ENCODE measurements at places on chromosomes 1 and 21.

DNA sequence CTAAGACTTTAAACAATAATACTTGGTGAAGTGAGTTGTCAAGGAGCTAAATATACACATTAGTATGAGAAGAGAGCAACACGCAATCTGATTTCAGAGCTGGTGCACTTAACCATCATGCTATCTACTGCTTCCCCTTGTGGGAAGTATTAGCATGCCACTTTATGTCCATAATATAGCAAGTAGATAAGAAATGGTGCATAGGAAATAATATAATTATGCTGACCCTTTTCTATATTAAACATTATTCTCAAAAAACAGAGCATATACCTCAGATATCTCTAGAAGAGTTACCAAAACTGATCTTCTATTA, 63.4 kb downstream of the MAGI3 start:
- H3K27ac ChIP-seq: no peak overlapping the region
- DNase-seq: no peak
- no peak overlapping the region for H3K4me3 ChIP-seq
- H3K36me3 ChIP-seq: peaks cover 23% of the 10 kb centered on the region

DNA sequence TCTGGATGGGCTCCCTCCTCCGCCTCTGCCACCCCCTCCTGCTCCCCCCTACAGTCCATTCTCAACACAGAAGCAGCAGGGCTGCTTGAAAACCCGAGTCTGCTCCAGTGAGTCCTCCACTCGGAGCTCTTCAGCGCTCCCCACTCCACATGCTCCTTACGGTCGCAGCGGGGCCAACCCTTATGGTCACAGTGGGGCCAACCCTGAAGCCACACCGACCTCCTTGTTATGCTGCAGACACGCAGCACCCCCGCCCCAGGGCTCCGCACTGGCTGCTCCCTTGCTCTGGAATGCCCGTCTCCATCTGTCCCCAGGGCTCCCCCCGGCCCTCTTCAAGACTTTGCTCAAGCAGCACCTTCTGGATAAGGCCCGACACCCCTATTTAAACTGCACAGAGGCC, 22.6 kb downstream of the GPR157 start:
- DNase-seq: no peak
- H3K4me1 ChIP-seq: 0 out of 2 replicates have a peak, but pooled peaks cover 5% of the 10 kb centered on the region
- H3K36me3 ChIP-seq: no peaks in the 10 kb centered on the region
- H3K27ac ChIP-seq: no peak overlapping the region
- peaks cover 3% of the 10 kb centered on the region for H3K27me3 ChIP-seq

GRCh38 chr21:28587748-28588147, 404.9 kb downstream of the LTN1 start:
- H3K4me3 ChIP-seq: no peak overlapping the region
- peaks cover 25% of the 10 kb centered on the region for H3K36me3 ChIP-seq
- DNase-seq: peak; percentile 27
- no peak overlapping the region for H3K27ac ChIP-seq

- H3K4me1 ChIP-seq: peaks cover 10% of the 10 kb centered on the region
- H3K4me3 ChIP-seq: peak overlapping the region; percentile 10
- peaks cover 11% of the 10 kb centered on the region for H3K27me3 ChIP-seq
- no peaks in the 10 kb centered on the region for H3K36me3 ChIP-seq
Observed at GRCh38 chr21:26236281-26236680, 65.7 kb upstream of the APP start.

- H3K4me3 ChIP-seq: no peak overlapping the region
- no peak overlapping the region for H3K27ac ChIP-seq
- peaks cover 52% of the 10 kb centered on the region for H3K27me3 ChIP-seq
- no peaks in the 10 kb centered on the region for H3K36me3 ChIP-seq
- DNase-seq: no peak
Observed at GRCh38 chr1:201282216-201282615, 1.1 kb upstream of the PKP1 start.

- no peaks in the 10 kb centered on the region for H3K36me3 ChIP-seq
- no peak overlapping the region for H3K27ac ChIP-seq
- H3K27me3 ChIP-seq: peaks cover 3% of the 10 kb centered on the region
- peaks cover 13% of the 10 kb centered on the region for H3K4me1 ChIP-seq
- no peak overlapping the region for H3K4me3 ChIP-seq
Observed at GRCh38 chr1:94846308-94846707, 26.2 kb downstream of the SLC44A3 start.

GRCh38 chr1:151199873-151200581, 1.7 kb downstream of the PIP5K1A start:
- peaks cover 29% of the 10 kb centered on the region for H3K36me3 ChIP-seq
- DNase-seq: peak; percentile 81
- H3K27me3 ChIP-seq: peaks cover 10% of the 10 kb centered on the region
- H3K4me1 ChIP-seq: peaks cover 49% of the 10 kb centered on the region
- H3K27ac ChIP-seq: peak overlapping the region; percentile 99

GRCh38 chr1:167054531-167054930, 35.6 kb downstream of the GPA33 start:
- no peaks in the 10 kb centered on the region for H3K36me3 ChIP-seq
- peaks cover 15% of the 10 kb centered on the region for H3K27me3 ChIP-seq
- H3K27ac ChIP-seq: no peak overlapping the region
- DNase-seq: no peak

DNA sequence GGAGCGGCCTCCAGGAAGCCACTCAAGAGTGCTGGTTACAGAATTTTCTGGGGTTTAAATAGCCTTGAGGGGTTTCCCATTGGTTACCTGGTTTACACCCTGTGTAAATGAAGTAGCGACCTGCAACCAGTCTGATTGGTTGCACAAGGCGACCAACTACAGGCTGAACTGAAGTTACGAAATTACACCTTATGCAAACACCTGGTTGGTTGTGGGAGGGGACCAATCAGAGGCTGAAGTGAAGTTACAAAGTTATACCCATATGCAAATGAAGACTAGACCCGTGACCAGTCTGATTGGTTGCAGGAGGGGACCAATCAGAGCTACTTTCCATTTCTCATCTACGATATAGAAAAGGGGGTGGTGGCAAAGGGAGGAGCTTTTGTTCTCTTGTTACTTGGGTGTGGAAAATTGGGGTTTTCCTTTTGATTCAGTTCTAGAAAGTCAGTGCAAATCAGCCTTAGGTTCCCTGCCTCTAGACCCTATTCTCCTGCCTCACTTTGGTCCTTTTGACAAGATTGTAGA, 22.2 kb upstream of the C1orf174 start:
- no peak for DNase-seq
- H3K4me3 ChIP-seq: peak overlapping the region; percentile 80
- no peaks in the 10 kb centered on the region for H3K36me3 ChIP-seq
- no peak overlapping the region for H3K27ac ChIP-seq
- H3K4me1 ChIP-seq: peaks cover 5% of the 10 kb centered on the region

DNA sequence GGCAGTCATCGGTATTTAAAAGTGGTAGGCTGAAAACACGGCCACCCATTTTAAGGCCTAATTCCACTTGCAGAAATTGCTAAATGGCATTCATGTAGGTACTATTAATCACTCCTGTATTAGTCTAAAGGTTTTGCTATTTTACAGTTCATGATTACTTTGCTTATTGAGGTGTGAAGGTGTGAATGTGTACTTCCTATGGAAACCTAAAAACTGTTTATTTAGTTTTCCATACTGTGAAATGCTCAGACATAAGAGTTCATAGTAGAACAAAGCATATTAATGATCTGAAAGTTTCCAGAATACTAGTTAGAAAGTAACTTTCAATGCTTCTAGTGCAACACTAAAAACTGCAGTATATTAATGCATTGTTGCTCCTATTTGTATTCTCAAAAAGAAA, 69.8 kb downstream of the ITGB3BP start:
- no peaks in the 10 kb centered on the region for H3K27me3 ChIP-seq
- no peak overlapping the region for H3K4me3 ChIP-seq
- no peak overlapping the region for H3K27ac ChIP-seq
- no peak for DNase-seq

DNA sequence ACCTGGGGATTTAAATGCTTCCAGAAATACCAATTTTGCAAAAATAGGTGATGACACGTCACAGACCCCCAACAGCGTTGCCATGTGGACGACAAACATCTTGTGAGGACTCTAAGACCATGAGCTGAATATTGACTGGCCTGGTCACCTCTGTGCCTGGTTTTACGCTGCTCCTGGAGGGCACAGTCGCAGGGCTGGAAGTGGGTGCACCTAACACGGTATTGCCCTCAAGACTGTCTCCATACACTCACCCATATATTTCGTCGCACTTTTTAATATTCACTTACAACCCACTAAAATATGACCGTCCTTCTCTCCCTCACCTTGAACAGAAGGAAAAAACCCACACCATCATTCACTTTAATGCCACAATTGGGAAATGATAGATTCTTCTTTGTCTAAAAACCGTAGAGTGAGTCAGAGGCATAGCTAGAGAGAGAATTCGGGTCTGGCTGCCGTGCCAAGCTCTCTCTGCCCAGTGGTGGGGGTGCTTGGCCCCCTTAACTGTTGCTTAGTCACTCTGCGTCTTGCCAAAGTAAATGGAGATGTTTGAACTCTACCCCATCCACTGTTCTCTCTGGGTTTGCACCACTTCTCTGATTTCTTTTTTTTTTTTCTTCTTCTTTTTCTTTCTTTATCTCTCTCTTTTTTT, 40.8 kb upstream of the UTS2 start:
- no peaks in the 10 kb centered on the region for H3K36me3 ChIP-seq
- H3K27ac ChIP-seq: no peak overlapping the region
- peaks cover 15% of the 10 kb centered on the region for H3K27me3 ChIP-seq
- DNase-seq: peak; percentile 42
- peaks cover 26% of the 10 kb centered on the region for H3K4me1 ChIP-seq

DNA sequence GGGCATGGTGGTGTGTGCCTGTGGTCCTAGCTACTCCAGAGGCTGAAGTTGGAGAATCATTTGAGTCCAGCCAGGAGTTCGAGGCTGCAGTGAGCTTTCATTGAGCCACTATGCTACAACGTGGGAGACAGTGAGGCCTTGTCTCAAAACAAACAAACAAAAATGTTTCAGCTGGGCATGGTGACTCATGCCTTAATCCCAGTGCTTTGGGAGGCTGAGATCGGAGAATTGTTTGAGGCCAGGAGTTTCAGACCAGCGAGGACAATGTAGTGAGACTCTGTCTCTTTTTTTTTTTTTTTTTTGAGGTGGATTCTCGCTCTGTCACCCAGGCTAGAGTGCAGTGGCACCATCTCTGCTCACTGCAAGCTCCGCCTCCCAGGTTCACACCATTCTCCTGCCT, 5.0 kb upstream of the RPL5 start:
- H3K27me3 ChIP-seq: 0 out of 2 replicates have a peak, but pooled peaks cover under 1% of the 10 kb centered on the region
- no peak overlapping the region for H3K27ac ChIP-seq
- no peak overlapping the region for H3K4me3 ChIP-seq
- no peaks in the 10 kb centered on the region for H3K36me3 ChIP-seq

DNA sequence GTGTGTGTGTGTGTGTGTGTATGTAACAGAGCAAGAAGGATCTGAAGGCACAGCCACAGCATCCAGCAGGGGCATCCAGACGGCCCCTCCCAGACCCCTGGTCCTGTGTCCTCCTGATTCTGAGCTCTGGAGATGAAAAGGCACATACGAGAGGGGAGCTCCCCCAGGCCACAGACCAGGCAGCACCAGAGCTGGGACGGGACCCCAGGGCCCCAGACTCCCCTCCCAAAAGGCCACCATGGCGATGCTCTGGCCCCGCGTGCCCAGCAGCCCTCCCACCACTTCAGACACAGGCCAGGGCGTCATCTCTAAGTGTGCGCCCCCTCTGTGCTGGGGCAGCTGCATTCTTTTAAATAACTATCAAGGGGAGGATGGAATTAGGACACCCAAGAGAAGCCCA, 245.8 kb downstream of the MATN1 start:
- H3K27ac ChIP-seq: no peak overlapping the region
- DNase-seq: no peak
- no peaks in the 10 kb centered on the region for H3K36me3 ChIP-seq

DNA sequence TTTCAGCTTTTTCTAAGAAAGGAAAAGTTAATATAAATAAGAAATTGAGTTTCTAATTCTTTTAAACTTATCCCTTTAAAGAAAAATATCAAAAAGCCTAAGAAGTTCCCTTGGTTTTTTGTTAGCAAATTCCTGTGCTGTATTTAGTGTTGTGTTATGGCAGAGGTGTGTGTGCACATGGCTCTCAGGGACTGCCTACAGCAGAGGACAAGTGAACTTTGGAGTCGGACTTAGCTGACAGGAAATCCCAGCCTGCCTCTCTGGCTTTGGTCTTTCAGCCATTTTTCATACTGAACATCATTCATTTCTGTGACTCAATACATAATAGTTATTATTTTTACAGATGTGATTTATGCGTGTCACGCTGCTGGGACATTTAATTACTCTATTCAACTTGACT, 149.6 kb downstream of the FMN2 start:
- no peak for DNase-seq
- peaks cover 91% of the 10 kb centered on the region for H3K4me1 ChIP-seq
- no peak overlapping the region for H3K4me3 ChIP-seq
- H3K36me3 ChIP-seq: peaks cover 59% of the 10 kb centered on the region

GRCh38 chr1:15412175-15412800, 2.6 kb downstream of the EFHD2 start:
- peak; percentile 48 for DNase-seq
- peaks cover 57% of the 10 kb centered on the region for H3K4me1 ChIP-seq
- H3K36me3 ChIP-seq: peaks cover 19% of the 10 kb centered on the region
- H3K27me3 ChIP-seq: peaks cover 2% of the 10 kb centered on the region
- H3K27ac ChIP-seq: peak overlapping the region; percentile 44

DNA sequence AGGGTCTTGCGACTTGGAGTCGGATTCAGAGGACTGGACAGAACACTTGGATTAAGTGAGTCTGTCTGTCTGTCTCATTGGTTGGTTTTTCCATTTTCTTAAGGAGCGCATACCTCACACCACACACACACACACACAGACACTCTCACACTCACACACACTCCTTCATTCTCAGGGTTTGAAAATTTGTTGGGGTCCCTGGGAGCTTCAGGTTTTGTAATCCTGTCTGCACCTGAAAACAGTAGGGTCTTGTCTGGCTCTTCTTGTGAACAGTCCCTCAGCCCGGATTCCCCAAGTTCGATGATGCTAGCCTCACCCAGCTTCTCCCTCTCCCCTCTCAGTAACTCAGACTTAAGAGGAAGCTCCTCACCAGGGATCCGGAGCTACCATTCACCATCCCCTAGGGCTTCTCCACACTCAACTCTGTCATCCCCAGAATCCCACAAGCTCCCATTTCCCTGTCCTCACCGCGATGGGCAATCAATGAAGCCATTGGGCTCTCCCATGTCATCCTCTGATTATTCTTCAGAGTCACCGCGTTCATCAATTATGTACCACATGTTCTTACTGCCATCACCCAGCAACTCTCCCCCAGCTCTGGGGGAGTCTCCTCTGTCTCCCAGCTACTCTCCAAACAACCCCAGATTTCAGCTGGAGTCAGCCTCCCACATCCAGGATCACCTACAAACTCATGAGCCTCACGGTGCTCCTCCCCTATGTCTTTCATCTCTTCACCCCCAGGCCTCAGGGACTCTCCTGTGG, 1530.9 kb upstream of the TPTE start:
- H3K27me3 ChIP-seq: no peaks in the 10 kb centered on the region
- H3K27ac ChIP-seq: no peak overlapping the region
- H3K36me3 ChIP-seq: peaks cover 49% of the 10 kb centered on the region
- no peaks in the 10 kb centered on the region for H3K4me1 ChIP-seq
- DNase-seq: no peak
- no peak overlapping the region for H3K4me3 ChIP-seq

All from HFFc6 (cell line).